ENCODE measurements at places on chromosomes 1 and 21. TPM values are rescaled to one million over a fixed set of nuclear protein-coding genes. Genes with fewer than 3 reads are reported as not detected.
A peak's percentile ranks its signal among the peaks of the same experiment; 100 is the strongest.

DNA sequence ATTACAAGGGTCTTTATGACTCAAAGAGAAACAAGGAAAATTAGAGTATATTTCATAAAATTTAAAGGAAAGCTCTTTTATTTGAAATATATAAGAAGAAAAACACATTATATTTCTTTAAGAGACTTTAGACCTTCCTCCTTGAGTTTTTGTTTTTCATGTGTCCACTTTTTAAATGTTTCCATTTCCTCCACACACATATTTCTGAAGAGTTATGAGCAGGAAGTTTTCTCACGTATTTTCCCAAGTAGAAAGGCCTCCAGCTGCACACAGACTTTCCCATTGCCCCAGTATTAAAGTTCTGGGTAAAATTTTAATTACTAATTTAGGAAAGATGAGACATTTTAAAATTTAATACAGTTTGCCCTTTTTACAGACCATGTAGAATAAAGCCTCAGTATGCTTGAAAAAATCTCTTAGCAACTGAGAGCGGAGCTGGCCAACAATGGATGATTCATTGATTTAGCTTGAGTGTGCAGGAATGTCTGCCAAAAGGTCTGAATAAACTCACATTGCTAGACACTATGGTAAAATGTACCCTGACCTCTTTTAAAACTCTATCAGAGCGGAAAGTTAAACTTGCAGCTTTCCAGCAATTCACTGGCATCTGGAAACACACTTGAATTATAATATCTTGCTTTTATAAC lies 57.9 kb downstream of the DDAH1 start:
- no peak for DNase-seq

DNA sequence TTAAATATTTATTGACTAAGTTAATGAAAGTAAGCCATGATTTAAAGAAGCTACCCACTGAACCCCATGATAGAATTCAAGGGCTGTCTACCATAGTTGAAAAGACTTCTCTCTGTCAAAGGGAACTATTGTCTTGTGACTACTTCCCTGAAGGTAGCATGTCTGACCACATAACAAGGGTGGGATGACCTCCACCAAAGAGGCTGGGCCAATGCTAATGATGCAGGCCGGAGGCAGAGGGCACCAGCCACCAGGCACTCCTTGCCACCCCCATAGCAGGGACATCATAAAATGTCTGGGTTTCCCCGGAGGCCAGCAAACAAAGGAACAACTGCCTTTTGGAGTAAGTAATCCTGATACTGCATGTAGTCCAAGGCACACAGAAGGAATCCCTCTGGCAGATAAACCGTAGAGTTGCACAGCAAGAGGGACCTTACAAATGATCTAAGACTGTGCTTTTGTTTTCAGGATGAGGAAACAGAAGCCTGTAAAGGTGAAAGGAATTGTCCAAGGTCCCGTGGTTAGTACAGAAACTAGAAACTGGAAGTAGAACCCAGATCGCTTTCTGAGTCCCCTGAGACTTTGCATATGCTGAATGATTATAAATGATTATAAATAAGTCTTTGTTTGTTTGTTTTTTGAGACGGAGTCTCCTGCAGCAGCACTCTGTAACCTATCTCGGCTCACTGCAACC lies 33.5 kb upstream of the ITPKB start:
- DNase-seq: no peak

DNA sequence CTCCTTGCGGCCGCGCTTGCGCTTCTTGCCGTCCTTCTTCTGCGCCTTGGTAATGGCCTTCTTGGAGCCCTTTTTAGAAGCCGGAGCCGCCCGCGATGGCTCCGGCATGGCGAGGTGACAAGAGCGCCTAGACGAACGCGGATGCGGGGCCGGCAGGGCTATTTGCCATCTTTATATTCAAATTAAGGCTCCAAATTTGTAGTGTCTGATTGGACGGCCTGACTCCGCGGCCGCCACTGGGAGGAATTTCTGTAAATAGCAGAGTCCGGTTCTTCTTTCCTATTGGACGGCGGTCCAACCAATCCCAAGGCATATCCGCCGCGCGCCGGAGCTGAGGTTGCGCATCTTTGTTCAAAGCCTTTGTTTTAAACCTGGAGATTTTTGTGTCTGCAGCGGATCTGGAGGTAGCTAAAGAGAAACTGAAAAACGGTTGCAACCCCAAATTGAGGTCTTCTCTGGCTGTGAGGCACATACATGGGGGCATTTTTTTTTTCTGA lies 22.6 kb upstream of the RNF187 start:
- DNase-seq: peak; percentile 76

GRCh38 chr1:67165468-67166041 lies 699 bp upstream of the IL23R start:
- no peak for DNase-seq

DNA sequence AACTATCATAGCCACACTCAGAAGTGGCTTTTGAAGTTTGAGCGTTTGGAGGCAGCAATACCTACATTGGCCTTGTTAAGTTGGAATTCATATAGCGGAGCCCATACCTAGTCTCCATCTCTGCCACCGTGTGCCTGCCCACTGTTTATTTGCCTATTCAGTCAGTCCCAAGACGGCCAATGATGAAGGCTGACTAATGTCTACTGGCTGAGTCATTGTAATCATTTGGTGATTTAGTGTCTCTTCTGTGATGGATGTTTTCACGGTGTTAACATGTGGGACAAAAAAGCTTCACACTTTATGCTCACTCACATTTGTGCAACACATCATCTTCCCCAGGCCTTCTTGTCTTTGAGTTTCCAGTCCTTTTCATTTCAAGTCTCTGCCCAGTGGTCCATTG lies 92.6 kb upstream of the PBX1 start:
- no peak for DNase-seq

- DNase-seq: no peak
Measured at GRCh38 chr1:89557956-89558355, 33.3 kb downstream of the LRRC8B start.

ESPN gene
- 37.6 TPM for total RNA-seq

TMEM269 gene
- total RNA-seq: 0.17 TPM
